Coronary artery (tissue), 2 donors: ENCODE measurements at places on chromosomes 3 and 15.

DNA sequence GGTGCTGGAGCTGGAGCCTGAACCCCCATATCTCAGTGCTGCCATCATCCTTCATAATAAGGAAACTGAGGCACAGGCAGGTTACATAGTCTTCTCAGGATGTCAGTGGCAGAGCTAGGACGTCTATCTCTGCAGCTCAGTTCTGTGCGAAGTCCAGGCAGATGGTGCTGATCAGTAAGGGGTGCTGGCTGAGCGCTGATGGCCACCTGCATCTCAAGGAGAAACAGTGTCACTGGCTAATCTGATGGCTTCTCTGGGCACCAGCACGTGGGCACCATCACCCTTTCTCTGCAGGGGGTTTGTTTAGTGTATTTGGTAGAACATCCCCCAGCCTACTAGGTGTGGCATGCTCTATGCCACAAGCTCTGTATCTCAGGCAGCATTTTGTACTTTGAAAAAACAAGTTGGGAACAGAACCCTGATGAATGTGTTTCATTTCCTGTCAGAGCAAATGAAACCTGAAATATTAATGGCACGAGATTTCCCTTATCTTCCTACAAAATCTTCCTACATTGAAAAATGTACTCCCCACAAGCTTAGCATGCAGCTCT, 35.1 kb downstream of the APBA2 start:
- no peak for DNase-seq

DNA sequence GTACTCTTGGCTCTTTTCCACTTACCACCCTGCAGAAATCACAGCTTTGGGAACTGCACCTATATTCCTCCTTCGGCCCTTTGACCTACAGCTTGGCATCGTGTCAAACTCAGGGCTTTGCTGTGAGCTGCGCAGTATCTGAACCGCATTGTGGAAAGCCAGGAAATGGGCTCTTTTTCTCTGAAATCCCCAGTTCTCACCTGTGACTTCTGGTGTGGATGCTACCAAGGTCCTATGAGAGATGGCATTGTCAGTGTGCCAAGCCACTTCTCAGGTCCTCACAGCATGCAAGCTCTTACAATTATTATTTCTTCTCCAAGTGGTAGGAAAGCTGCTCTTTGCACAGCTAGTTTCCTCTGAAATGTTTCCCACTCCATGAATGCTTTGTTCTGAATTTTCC, 450.6 kb upstream of the TBL1XR1 start:
- DNase-seq: no peak

GRCh38 chr15:87633525-87633924, 623.0 kb downstream of the NTRK3 start:
- DNase-seq: no peak

DNA sequence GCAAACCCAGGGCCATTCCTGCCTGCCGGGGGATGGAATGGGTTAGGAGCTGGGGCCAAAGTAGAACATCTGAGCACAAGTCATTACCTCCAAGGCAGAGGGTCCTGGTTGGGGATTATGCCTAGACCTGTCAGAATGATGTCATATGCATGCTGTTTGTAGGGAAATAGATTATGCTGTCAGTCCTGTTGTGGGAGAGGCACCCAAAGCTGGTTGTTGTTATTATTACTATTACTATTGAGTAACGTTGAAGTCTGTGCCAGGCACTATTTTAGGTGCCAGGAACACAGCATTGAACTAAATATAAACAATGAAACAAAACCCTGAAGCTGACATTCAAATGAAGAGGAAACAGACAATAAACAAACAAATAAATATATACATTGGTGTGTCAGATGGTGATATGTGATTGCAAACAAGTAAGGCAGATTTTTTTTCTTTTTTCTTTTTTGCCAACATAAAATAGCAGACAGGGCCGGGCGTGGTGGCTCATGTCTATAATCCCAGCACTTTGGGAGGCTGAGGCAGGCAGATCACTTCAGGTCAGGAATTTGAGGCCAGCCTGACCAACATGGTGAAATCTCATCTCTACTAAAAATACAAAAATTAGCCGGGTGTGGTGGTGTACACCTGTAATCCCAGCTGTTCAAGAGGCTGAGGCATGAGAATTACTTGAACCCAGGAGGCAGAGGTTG, 2.0 kb downstream of the P4HTM start:
- DNase-seq: no peak

GRCh38 chr15:63372753-63373152, 8.9 kb downstream of the CA12 start:
- no peak for DNase-seq
